ENCODE measurements at places on chromosomes 6 and 20.

GRCh38 chr20:20446001-20446400, 78.1 kb downstream of the INSM1 start:
- no peak for DNase-seq

GRCh38 chr20:32709632-32710121, 33.6 kb downstream of the COMMD7 start:
- DNase-seq = no peak

- no peak for DNase-seq
These were observed 43.1 kb downstream of the PTCHD4 start for GRCh38 chr6:48067886-48068277.

- no peak for DNase-seq
These were observed 11.5 kb downstream of the PEDS1 start for GRCh38 chr20:50141811-50142561.

GRCh38 chr6:157814883-157815282, 8.2 kb upstream of the SNX9 start:
- DNase-seq = no peak

- DNase-seq = no peak
These were observed 176.9 kb upstream of the SALL4 start for GRCh38 chr20:51979226-51979625.

- no peak for DNase-seq
These were observed 274.1 kb downstream of the TFAP2A start for GRCh38 chr6:10140824-10141223.

DNA sequence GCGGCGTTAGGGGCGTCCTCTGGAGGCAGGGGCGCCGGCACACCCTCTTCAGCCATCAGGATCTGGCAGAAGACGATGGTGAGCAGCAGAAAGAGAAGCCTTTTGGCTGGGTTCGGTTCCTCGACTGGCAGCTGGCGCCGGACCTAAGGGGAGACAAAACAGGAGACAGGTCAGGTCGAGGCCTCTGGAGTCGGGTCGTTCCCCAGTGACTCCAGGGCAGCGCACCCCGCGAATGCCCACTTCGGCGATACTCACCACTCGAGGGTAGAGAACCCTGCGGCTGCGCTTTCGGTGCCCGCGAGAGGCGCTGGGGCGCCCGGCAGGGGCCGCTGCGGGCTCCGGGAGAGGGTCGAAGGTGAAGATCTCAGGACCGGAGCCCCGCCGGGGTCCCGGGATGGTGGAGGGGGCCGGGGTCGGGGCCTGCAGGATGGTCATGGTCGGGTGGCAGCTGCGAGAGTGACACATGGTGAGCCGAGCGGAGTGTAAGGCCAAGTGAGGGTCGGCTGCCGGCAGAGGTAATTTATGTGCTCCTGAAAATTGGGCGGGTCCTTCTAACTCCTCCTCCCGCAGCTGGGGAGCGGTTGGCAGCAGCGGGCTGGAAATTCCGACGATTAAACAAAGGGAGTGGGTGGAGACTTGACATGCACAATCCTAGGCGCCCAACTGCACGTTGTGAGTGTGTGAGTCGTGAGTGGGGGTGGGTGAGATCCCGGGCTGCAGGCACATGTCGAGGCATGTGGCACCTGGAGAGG, at the start of gene IER3:
Gene IER3, minus strand, starts transcription at position 494 of the 752 bp plus-strand sequence. Its CDS starts 29 bp downstream, at position 465.
- peak; percentile 73 for DNase-seq

- no peak for DNase-seq
These were observed 261.2 kb upstream of the PLCB4 start for GRCh38 chr20:8807480-8808201.

- no peak for DNase-seq
These were observed 394.5 kb downstream of the PTPRT start for GRCh38 chr20:42795111-42795695.

GRCh38 chr6:90139272-90139817, 157.3 kb downstream of the BACH2 start:
- DNase-seq = no peak

DNA sequence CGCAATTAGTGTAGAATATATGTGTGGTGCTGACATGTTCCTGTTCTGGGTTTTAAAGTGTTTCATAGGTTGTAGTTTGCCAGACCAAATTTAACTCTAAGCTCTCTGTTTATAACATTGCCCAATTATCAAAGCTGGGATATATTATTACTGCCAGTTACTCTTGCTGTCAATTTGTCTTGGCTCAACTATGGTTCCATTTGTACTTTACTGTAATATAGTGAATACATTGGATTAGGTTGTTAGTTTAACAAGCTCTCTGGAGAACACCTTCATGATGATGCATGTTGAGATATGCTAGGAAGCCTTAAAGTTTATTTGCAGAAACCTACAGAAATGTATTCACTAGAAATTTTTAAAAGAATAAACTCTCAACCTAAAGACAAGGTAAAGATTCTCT, 259.6 kb downstream of the ZFAND3 start:
- no peak for DNase-seq

- DNase-seq = no peak
These were observed 68.1 kb downstream of the SLC22A23 start for GRCh38 chr6:3388786-3389185.

DNA sequence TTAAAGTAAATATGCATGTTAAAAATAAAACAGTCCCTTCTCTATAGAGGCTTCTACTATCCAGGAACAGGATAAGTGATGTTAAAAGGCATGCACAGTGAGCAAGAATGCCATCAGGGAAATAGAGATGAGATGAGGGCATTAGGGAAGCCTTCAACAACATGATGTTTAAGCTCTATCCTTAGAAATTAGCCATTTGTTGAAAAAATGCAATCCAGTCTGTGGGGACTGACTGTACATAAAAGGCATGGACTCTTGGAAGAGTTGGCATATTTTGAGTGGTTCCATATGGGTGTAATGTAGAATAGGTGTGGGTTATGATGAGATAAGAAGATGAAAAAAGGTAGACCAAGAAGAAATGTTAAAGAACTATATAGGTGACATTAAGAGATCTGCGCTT, 5.8 kb downstream of the KIAA0319 start:
- no peak for DNase-seq

GRCh38 chr20:62997417-62998035, 9.2 kb downstream of the BHLHE23 start:
- no peak for DNase-seq

DNA sequence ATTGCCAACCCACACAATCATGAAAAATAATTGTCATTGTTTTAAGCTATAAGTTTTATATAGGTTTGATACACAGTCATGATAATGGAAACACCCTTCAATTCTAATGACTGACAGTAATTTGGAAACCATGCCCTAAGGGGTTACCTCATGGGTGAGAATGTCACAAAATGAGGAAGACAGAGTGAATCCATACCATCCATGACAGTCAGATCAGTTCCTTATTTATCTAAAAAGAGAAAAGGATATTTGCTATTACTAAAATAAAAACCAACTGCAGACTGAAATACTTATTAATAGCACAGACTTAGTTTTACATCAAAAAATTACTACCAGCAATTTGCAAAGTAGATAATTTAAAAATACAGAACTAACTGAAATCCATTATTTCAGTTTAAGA, 437.8 kb downstream of the UTRN start:
- DNase-seq = no peak

DNA sequence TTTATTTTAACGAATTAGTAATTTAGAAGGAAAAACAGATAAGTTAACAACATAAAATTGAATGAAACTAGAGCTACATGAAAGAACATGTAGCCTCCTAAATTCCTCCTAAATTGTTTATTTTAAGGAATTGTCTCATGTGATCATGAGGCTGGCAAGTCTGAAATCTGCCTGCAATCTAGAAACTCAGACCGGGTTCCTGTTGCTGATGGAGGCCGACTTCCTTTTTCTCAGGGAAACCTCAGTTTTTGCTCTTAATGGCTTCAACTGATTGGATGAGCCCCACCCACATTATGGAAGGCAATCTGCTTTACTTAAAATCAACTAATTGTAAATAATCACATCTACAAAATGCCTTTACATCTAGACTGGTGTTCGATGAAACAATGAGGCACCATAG, 267.6 kb upstream of the PRND start:
- no peak for DNase-seq

DNA sequence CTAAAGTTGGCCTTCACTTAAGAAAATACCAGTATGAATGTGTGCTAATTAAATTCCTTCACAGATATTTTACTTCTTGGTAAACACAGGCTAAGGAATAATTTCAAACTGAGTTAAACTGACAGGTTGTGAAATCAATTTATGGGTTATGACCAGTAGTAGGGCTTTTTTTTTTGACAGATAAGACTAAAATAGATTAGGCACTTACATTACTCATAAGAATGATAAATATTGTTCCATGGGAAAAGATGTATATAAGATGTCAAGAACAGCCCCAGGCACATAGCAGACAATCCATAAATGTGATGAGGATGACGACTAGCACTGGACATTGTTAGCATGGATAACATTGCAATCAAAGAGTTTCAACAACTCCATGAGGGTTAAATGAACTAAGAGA, 22.9 kb downstream of the NT5E start:
- DNase-seq = no peak

DNA sequence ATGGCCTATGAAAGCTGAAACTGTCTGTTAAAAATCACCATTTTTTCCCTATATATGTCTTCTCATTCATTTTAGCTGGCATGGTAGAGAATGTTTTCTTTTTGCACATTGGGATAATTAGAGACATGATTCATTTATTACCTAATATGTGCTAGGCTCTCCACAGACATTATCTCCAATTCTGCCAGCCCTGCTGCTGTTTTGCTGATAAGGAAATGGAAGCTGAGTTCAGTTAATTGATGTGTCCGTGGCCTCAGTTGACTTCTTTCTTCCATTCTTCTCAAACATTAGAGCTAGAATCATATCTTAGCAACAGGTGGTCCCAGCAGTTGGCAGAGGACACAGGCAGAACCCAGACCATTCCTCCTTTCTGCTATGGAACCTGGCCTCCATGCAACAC, 644.1 kb upstream of the CITED2 start:
- DNase-seq = no peak

GRCh38 chr6:41780551-41781365, at the start of gene PRICKLE4:
PRICKLE4 (plus strand) TSS chr6:41780782; CDS start chr6:41783474, 2,692 bp downstream.
- no peak for DNase-seq

- no peak for DNase-seq
These were observed 314.0 kb upstream of the RSPO3 start for GRCh38 chr6:126804332-126805064.

- DNase-seq = no peak
These were observed at the start of gene ZNF311 for GRCh38 chr6:29005183-29005885. ZNF311 (minus strand) TSS chr6:29005315; CDS start chr6:29003954, 1,361 bp downstream.

GRCh38 chr6:16635810-16636602, 125.3 kb downstream of the ATXN1 start:
- no peak for DNase-seq

GRCh38 chr20:63698739-63699465, 2.5 kb downstream of the TNFRSF6B start:
- no peak for DNase-seq
